ENCODE measurements at places on chromosomes 6 and 20.
A peak's percentile ranks its signal among the peaks of the same experiment; 100 is the strongest.

GRCh38 chr6:44388887-44389286, 1.4 kb downstream of the CDC5L start:
- no peak for DNase-seq

DNA sequence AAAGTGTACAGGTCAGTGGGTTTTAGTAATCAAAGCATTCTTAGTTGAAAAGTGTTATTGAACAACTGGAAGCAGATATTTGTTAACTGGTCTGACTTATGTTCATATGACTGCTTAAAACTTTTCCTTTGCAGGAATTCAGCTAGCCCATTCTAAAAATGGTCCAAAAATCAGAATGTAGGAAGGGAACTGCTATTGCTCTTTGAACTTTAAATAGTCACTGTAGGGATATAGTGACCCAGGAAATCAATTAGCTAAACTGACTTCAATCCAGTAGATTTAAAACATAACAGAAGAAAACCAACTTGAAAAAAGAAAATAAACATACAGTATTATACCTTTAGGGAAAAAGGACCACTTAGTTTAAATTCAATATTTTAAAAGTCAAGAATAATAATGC, 25.5 kb downstream of the AKAP12 start:
- DNase-seq = no peak

GRCh38 chr6:154868143-154868594, 126.9 kb upstream of the TIAM2 start:
- peak; percentile 32 for DNase-seq

GRCh38 chr20:62665826-62666735, 23.8 kb downstream of the SLCO4A1 start:
- no peak for DNase-seq

DNA sequence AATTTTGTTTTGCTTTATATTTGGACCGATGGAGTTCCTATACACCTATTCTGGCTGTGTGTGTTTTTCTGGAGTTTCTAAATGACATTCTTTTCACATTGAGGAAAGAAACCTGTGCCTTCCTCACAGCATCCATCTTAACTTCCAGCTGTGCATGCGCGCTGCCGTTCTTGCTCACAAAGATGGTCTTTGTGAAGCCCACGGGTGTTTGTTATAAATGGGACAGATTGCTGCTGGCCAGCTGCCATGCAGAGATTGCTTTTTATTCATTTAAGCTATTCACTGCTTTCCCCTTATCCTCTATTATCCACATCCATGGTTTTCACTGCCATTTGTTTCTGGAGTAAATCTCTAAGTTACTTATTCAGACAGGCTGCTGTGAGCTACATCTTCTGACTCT, 54.2 kb downstream of the SYNDIG1 start:
- DNase-seq = no peak

DNA sequence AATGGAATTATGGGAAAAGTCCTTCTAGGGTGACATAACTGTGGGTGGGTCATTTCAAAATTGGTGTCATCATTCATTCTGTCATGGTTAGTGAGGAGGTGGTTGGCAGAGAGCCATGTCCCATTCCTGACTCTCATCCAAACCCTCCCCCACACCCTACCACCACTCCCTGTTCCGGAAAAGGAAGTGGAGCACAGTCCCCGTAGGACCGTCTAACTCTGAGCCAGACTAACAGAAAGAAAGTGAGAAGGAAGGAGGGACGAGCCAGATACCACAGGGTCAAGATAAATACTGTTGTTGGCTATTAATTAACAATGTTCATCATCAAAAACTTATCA, 4.8 kb downstream of the TRIM10 start:
- DNase-seq = no peak

- DNase-seq = no peak
These were observed 73.1 kb downstream of the DNAAF9 start for GRCh38 chr20:3334156-3334943.

- DNase-seq = no peak
These were observed 10.3 kb upstream of the C6orf58 start for GRCh38 chr6:127566651-127567050.

Measured in CD4-positive, alpha-beta T cell treated with Interleukin-10 for 1 hour (primary cell).